Fibroblast of pulmonary artery (primary cell): ENCODE measurements at places on chromosomes 1 and 21.

- peak; percentile 84 for DNase-seq
Observed at GRCh38 chr1:228275430-228276173, 67.8 kb downstream of the OBSCN start.

DNA sequence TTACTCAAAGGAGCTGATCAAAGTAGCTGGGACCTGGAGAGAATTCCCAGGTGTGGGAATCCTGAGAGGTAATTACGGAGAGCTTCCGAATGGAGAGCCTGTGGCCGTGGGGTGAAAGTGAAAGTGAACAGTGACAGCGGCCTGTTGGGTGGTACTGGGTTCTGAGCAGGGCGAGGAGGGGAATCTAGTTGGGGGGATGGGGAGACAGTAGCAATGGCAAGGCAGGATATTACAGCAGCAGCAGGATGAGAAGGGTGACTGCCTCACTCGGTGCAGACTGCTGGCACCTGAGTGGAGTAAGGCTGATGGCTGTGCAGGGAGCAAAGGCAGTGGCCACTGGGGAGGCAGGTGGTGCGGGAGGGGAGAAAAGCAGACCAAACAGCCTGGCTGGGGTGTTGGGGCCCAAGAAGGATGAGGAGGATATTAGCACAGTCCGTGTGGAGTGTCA is 70.3 kb upstream of the PRDX6 start:
- DNase-seq = no peak

- DNase-seq = no peak
Observed at GRCh38 chr1:81634294-81634693, 166.4 kb upstream of the ADGRL2 start.

GRCh38 chr1:29177022-29177705 is 4.5 kb downstream of the SRSF4 start:
- DNase-seq = no peak

GRCh38 chr1:183632964-183633363 is 2.6 kb downstream of the ARPC5 start:
- DNase-seq = no peak

GRCh38 chr1:232291681-232292080 is 338.3 kb downstream of the SIPA1L2 start:
- DNase-seq = peak; percentile 76

GRCh38 chr1:239814306-239814881 is 277.3 kb upstream of the FMN2 start:
- peak; percentile 26 for DNase-seq

DNA sequence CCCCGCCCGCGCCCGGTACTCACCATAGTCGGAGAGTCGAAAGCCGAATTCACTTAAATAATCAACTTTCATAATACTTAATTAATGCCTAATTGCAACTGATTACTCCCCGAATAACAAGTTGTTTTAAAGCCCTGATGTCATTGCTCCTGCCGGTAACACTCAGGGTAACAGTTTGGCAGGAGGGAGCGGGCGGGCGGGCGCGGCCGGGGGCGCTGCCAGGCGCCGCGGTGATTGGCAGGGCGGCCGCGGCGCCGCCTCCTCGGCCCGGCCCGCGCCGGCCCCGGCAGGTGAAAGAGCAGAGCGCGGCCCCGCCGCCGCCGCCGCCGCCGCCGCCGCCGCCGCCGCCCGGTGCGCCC is 102.2 kb downstream of the CASZ1 start:
- no peak for DNase-seq

DNA sequence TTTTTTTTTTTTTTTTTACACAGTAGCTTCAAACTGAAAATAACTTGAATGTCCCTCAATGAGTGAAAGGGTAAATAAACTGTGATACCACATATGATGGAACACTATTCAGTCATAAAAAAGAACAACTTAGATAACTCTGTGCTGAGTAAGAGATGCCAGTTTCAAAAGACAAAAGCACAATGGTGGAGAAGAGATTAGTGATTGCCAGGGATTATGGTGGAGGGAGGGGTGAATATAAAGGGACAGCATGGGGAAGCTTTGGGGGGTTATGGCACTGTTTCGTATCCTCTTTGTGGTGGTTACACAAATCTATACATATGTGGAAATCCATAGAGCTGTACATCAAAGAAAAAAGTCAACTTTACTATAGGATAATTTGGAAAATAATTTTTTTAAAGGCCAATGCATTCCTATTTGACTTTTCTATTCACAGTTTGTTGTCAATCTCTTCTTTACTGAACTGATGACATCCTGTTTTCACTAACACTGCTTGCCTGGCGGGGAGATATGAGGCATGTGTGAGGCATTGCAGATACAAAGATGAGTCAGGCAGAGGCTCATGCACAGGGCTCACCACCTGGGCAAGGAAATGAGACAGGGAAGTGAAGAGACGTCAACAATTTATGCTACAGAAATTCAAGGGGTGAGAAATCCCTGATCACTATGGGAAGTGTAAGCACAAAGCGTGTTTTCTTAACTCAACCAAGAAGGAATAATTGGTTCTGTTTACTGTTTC is 302.7 kb downstream of the DUSP10 start:
- peak; percentile 72 for DNase-seq

DNA sequence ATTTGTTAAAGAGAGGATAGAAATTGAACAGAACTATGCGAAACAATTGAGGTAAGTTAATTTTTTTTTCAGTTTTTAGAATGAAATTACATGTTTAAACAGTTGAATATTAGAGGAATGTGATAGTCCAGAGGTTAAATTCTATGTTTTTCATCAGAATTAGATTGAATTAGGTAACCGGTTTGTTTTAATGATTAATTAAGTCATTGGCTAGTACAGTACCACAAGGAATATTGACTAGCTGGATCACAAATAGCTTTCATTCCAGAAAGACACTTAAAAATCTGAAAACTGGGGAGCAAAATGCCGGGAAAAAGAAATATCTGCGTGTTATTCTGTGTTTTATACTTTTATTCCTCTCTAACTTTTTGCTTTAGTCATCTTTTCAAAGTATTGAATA is 51.6 kb downstream of the FNBP1L start:
- DNase-seq = no peak

DNA sequence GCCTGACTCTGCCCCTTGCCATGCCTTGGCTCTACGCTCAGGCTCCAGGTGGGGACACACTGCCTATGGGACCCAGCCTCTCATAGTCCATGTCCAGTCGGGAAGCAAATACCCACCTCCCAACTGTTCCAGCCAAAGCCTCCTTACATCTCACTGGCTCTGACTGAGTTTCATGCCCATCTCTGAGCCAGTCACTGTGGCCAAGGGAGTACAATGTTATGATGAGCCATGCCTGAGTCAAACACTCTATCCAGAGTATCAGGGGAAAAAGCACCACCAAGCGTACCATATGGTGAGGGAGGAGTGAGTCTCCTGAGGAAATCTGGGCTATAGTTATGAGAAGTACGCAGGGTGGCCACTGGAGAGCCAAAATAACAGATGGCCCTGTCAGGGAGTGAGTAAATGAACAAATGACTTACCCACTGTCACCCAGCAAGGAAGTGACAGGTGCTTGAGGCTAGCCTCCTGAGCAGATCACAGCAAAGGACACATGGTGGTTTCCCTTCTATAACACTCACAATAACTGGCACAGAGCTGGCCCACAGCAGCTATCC is 236.6 kb upstream of the GJB5 start:
- DNase-seq = no peak

GRCh38 chr21:17795146-17796036 is 23.8 kb downstream of the C21orf91 start:
- DNase-seq = no peak

DNA sequence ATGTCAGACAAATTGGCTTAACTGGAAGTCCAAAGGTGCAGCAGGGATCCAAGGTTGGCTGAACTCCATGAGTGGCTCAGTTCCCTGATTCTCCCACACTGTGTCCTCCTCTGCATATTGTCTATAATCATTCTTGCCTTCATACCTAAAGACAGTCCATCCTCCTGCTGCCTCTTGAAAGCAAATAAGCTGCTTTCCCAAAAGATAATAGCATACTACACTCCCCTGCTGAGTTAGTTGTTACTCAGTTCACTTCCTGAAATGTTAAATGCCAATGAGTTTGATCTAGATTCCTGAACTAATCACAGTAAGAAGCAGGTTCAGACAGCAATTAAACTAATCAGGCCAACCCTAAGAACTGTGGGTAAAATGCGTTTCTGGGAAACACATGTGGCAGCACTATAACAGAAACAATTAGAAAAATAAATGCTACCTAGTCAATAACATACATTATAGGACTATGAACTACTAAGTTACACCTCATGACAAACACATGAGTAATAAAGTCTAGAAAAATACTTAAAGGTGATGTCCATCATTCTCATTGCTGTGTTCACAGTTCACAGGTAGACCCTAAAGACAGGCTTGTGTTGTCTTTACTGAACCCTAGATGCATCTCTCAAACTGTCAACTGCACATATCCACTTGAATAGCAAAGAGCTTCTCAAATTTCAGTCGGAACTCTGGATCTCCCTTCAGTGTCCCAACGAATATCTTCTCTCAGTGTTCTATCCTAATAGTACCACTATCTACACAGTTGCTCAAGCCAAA is 50.8 kb upstream of the BOLA1 start:
- no peak for DNase-seq

DNA sequence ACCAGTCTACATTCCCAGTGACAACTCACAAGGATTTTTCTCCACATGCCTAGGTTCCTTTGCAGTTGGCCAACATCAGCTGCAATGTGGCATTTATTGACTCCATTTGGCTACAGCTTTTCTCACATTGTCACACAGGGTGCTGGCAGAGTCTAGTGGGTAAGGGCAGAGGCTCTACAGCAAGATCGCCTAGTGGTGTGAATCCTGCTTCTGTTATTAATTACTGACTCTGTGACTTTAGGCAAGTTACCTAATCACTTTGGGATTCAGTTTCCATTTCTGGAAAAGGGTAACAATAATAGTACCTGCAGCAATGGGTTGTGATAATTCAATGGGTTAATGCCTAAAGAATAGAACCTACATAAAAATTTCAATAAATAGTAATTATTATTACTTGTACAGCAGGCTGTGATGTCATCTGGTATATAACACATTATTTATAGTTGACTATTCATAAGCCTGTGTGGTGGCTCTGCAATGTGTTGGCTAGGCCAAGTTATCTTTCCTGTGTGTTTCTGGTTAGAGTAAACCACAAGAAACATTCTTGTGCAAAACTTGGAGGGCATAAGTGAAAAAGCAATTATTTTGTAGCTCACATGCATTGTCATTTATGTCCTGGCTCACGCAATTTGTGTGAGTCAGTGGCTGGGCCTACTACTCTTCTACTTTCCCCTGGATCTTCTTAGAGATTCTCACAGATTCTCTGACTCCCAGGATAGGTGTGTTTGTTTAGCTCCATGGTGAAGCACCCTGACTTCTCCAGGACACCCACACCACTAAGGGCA is 59.5 kb downstream of the PTGS2 start:
- peak; percentile 88 for DNase-seq

GRCh38 chr1:223417444-223417843 is 24.2 kb downstream of the CCDC185 start:
- DNase-seq = no peak

DNA sequence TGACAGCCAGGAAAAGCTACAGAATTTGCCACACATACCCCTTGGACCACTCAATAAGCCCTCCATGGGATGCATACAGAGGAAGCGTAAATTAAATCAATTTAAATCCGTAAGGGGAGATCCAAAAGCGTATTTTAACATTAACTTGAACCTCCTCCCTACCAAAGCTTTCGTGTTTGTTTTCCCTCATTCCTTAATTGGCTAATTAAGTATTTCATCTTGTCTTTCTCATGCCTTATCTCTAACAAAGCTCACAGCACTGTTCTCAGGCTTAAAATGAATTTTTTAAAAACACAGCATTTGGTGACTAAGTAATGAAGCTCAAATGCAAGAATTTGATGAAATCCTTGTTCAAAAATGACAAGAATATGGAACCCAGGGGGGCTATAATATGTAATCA is 3.1 kb downstream of the PTPN14 start:
- no peak for DNase-seq

DNA sequence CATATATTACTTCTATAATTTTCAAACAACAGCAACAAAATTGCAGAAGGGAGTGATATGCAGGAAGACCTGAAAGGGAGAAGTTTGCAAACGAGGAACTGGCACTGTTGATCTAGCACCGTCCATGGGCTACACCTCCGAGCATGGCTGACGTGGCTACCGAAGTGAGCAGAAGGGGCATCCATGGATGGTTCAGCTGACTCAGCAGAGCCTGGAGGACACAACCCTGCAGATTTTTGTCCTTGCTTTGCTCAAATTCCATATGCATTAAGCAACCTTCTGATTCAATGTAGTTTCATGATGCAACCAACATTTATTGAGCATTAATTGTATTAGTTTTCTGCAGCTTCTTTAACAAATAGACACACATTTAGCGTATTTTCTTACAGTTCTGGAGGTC is 191.2 kb downstream of the C1orf94 start:
- no peak for DNase-seq

DNA sequence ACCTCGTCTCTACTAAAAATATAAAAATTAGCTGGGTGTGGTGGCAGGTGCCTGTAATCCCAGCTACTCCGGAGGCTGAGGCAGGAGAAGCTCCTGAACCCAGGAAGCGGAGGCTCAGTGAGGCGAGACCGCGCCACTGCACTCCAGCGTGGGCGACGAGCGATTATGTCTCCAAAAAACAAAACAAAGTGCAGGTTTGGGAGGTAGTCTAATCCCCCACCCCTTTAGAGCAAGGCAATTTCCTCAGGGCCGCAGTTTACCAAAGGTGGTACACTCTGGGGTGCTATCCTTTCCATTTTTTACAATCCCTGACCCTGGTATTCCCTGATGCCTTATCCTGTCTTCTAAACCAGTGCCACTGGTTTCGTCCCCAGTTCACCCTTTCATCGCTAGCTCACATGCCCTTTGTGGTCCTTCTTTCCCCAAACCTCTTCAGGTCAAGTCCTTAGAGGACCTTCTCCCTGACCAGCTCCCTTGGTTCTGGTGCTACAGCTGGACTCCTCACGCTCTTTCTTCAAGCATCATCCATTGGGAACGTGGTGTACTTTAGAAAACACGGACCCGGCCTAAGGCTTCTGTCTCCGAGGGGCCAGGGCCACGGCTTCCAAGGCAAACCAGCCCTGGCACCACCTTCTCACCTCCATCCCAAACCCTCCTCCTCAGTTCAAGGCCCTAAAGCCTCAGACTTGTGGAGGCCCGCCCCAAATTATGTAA is 873 bp downstream of the IFT25 start:
- DNase-seq = peak; percentile 15

GRCh38 chr1:211335522-211336157 is 9.0 kb downstream of the TRAF5 start:
- DNase-seq = no peak

DNA sequence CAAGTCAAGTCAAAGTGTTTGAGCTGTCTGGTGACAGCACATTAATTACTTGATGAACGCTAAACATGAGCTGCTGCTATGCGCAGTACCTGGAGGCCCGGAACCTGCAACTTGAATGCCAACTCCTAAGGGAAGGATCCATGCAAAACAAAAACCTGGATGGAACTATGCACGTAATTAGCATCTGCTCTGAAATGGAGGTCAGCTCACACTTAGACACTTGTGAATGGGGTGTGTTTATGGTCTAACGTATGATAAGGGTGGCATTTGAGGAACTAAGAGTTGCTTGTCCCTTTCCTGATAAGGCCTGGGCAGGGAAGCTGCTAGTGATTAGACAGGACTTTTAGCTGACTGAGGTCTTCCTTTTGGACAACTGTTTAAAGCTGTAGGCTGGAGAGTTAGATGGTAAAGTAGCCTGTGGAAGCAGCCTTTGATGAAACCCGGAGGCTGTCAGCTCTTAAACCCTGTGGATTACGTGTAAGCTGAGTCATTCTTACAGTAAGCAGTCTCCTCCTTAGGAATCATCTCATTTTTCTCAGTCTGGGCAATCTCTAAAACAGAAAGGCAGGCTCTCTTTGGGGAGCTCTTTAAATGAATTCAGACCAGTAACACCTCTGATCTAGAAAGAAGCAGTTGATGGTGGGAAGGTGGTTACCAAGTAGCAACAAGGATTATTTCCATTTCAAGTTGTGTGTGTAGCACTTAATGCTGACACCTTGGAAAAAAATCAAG is 6.8 kb downstream of the TENT5C start:
- DNase-seq = no peak
